ENCODE measurements at places on chromosomes 7 and 10.

- DNase-seq: peak; percentile 85
Measured at GRCh38 chr7:84490661-84491060, 296.1 kb upstream of the SEMA3A start.

- DNase-seq: no peak
Measured at GRCh38 chr10:74314166-74314565, 163.1 kb downstream of the ADK start.

DNA sequence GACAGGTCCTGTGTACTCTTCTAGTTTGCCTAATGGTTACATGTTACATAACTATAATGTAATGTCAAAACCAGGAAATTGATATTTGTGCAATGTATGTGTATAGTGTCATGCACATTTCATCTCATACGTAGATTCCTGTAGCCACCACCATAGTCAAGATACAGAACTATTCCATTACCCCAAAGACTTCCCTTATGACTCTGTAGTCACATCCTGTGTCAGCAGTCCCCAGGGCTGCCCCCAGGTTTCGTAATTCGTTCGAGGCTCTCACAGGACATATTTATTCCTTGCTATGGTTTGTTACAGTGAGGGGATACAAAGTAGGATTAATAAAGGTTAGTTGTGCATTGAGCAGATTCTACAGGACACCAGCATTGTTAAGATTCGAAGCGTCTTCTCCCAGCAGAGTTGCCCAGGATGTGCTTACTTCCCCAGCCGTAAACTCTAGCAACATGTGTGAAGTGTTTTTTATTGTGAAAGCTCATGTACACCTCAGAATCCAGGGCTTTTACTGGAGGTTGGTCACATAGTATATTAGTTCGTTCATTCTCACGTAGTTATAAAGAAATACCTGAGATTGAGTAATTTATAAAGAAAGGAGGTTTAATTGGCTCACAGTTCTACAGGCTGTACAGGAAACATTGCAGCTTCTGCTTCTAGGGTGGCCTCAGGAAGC lies 18.6 kb downstream of the RABGEF1 start:
- DNase-seq: no peak

DNA sequence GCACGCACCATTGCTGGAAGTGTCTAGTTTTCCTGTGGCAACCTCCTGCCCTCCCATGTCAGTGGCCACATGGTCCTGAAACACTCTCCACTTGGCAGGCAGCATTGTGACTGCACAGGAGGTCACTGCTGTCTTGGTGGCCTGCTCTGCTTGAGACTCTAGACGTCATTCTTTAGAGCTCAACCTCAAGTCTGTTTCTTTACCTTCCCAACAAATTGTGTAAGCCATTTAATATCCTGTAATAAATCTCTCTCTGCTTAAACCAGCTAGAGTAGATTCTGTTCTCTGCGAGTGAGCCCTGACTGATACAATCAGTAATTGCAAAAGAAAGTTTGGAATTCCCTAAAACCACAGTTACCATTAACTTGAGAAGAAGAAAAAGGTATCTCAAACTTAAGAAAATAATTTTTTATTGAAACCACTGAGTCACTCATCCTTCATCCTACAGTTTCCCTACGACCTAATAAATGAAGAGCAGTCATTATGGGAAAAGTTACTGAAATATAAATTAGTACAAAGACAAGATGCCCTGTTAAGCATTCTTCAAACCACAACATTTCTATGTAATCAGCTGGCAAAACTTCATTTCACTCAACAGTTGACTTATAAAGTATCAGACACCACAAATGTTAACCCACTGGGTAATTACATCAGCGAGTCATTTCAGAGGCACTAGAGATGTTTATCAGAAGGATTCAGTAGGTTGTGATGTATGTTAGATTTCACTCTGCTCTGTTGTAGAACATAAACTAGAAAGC lies 18.0 kb downstream of the SLC25A13 start:
- no peak for DNase-seq

GRCh38 chr10:905503-905902 lies 26.0 kb downstream of the LARP4B start:
- DNase-seq: peak; percentile 11

GRCh38 chr7:75687246-75688088 lies 51.3 kb downstream of the HIP1 start:
- DNase-seq: no peak

DNA sequence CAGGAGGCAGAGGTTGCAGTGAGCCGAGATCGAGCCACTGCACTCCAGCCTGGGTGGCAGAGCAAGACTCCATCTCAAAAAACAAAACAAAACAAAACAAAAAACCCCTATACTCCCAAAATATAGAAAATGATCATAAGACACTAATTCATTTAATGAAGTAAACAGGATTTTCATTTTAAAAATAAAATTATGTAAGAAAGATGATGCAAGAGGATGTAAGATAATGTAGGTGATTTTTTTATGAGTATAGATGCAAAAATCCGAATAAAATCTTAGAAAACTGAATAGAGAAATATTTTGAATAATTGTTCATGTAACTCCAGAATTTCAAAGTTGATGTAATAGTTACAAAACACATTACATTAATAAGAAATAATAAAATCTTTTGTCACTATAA lies 3.6 kb upstream of the AS3MT start:
- DNase-seq: no peak

DNA sequence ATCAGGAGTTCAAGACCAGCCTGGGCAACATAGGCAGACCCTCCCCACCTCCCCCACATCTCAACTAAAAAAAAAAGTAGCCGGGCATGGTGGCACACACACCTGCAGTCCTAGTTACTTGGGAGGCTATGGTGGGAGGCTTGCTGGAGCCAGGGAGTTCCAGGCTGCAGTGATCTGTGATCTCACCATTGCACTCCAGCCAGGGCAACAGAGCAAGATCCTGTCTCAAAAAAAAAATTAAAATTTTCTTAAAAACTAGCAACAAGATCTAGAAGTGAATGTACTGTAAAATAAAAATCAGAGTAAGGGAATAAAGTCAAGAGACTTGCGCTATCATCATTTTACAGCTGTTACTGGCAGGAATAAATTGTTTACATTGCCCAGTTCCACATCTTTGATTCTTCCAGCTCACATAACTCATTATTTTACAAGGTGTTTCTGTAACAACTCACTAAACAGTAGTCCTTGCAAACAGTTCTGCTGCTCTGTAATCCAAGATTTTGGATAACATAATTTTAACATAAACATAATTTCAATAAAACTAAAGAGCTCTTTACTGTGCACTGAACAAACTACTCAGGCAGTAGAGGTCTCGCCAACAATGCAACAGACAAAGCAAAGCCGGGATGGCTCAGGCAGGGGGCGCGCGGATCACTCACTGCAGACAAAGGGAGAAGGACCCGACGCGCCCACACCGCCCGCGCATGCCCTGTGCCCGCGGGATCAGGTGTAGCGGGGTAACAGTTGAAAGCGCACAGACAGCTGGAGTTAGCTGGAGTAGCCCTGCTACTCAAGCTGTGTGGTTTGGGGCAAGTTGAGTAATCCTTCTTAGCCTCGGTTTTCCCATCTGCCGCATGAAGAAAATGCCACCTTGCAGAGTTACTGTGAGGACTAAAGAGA lies 73.3 kb upstream of the NFE2L3 start:
- peak; percentile 93 for DNase-seq

- DNase-seq: peak; percentile 93
Measured at GRCh38 chr7:41696323-41696916, 6.5 kb downstream of the INHBA start.

- DNase-seq: no peak
Measured at GRCh38 chr10:114356751-114357514, 47.4 kb downstream of the AFAP1L2 start.

DNA sequence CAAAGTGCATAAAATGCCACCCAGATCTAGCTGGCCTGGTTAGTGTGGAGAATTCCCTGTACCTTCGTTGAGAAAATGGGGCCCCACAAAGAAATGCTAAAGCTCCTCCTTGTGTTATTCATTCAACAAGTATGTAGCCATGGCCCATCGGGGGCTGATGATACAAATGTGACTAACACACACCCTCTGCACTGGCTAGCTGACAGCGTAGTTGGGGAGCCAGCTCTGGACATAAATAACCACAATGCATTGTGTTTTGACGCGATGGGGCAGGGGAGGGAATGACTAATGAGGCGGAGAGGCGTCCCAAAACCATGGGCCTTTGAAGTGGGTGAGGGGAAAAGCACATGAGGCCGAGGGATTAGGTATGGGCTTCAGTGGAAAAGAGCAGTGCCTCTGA lies 28.2 kb upstream of the ASL start:
- no peak for DNase-seq

GRCh38 chr10:118823256-118823907 lies 68.6 kb upstream of the CACUL1 start:
- no peak for DNase-seq

DNA sequence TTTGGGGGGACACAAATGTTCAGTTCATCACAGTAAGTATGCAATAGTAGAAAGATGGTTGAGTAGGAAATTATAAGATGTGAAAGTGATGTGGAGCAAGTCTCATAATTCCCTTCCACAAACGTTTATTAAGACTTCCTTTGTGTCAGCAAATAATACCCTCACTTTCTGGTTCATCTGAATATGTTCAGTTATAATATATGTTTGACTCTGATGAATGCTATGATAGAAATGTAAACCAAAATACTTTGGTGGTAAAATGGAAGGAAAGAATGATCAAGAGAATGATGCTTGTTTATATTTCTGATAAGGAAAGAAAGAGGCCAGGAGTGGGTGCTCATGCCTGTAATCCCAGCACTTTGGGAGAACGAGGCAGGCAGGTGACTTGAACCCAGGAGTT lies 111.7 kb upstream of the PLXDC2 start:
- no peak for DNase-seq

DNA sequence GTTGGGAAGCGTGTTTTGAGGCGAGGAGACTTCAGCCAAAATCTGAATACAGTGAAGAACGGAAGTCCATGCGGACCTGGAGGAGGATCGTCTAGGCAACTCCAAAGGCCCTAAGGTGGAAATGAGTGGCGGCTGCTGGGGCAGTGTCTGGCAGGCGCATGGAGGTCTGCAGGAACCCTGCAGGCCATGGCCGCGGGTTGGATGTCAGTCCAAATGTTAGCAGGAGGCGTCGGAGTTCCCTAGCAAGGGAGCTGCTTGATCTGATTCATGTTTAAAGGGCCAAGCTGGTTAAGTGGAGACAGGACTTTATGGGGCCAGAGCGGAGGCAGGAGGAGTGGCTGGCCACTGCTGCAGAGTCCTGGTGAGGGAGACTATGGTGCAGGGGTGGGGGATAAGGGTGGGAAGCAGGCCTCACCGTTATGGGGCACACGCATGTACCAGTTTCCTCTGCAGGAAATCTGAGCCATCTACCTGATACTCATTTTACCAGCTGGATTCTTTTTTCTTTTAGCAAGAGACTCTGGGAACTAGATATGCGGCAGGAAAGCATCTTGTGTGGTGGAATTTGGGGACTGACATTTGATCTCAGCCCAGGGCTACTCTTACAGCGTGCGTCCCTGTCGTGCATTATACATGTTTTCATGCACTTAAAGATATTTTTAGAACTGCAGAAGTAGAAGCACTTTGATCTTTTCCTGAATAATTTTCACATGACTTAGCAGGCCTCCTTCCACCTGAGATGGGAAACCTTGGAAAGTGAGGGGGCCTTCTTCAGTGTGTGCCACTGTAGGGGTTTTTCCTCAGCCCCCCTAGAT lies 6.6 kb upstream of the REPIN1 start:
- no peak for DNase-seq

DNA sequence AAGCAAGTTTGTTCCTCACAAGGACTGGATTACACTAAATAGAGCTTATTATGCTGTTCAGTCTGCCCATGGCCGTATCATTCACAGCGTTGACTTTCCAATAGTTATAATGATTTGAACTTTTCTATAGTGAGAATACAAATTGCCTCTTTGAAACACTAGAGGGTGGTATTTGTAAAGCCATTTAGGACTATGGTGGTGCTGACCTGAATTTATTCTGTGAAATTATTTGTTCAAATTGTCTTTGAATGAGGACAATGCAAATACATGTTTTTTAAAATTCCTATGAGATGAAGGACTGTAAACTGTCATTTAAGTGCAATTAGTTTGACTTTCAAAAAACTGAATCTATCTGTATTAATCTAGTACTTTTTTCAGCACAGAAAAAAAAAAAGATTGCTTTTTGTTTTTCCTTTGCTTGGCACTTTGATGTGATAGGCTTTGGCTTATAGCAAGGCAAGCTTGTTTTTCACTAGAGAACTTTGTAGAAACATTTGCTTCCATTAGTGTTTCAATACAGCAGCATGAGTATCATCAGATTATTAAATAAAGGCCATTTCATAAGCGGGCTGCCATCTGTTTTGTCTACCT lies 122.7 kb upstream of the TMEM229A start:
- peak; percentile 66 for DNase-seq

DNA sequence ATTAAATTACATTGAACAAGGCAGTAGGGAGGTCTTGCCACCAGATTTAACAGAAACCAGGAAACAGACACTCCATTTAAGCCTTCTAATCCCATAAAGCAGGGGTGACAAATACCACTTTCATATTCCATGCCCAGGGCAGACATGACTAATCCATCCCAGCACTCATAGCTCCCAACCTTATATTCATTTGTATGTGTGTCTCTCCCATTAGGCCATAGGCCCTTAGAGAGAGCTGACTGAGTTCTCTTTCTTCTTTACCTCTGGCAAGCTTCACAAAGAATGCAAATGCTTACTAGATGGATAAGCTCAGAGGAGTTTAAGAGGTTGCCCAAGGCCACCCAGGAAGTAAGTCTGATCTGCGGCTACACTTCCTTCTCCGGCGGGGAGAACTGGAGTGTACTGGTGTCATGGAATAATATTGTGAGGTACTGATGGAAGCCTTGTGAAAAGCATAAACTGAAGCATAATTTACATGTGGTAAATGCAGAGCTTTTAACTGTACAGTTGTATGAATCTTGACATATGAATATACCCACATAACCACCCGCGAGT lies 239.7 kb upstream of the HABP2 start:
- no peak for DNase-seq

DNA sequence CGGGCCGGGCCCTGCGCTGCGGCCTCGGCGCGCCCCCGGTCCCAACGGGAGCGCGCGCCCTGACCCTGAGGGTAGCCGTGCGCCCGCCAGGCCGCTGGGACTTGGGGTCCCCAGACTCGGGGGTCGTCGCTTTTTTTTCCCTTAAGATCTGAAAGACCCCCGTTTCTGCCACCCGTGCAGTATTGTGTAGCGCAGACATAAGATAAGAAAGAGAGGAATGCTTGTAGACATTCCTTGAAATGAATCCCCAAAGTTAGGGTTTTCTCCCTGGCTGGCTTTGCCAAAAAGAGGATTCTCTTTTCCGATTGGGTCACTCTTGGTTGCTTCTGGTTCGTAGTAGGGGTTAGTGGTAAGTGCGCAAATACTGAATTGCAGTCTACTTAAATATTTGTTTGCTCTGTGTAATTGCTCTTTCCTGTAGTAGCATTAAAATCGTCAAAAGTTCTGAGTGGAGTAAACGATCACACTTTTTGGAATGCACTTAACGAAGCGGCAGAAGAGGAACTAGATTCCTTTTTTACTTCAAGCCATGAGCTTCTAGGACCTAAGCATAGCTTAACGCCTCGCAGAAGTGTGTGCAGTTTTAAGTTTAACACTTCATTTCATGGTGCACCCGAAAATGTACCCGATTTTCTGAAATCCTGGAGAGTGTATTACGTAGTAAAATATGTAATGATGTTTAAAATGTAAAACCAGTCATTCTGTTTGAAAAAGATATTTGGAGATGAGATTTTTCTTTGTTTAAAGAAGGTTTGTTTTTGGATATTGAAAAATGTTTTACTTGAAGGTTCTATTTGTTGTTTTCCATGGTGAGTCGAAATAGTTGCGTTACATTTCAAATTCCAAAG lies 1.3 kb downstream of the CUL1 start:
- peak; percentile 83 for DNase-seq

- DNase-seq: no peak
Measured at GRCh38 chr10:76397181-76398042, 966.0 kb downstream of the LRMDA start.

GRCh38 chr7:148242294-148242821 lies 348.2 kb upstream of the C7orf33 start:
- DNase-seq: peak; percentile 82
